ENCODE measurements at places on chromosomes 5 and 9.

- no peak for DNase-seq
Measured at GRCh38 chr5:175861337-175862130, 9.8 kb upstream of the CPLX2 start.

GRCh38 chr9:111896942-111897600, 457 bp downstream of the UGCG start:
- peak; percentile 41 for DNase-seq

DNA sequence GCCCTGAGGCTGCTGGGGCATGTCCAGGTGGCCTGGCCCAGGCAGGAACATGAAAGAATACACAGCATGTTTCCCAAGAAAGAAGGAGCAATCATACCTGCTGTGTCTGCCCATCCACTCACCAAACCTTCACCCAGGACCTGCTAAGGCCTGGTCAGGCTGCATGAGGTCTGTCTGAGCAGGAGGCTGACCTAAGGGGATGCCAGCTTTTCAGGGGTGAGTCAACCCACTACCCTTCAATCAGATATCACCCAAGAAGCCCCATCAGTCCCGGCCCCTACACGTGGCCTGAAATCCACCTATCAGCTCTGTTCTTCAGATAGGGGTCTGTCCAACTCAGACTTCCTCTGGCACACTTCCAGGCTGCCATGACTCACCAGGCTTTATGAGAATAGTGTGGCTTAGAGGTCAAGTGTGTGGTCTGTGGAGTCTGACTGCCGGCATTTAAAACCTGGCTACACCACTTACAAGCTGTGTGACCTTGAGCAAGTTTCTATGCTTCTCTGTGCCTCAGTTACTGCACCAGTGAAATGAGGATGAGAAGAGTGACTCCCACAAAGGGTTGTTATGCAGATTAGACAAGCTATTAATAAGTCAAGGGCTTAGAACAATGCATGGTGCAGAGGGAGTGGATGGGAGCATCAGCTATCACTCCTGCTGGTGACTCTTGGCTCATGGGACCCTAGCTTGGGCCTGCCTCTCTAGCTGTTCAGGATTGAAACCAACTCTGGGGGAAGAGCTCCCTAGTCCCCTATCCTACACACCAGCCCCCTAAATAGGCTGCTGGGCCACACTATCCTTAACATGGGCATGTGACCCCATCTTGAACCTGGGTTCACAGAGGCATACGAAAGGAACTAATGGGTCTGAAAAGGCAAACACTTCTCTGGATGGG, 130.3 kb downstream of the PAX5 start:
- DNase-seq = peak; percentile 85

DNA sequence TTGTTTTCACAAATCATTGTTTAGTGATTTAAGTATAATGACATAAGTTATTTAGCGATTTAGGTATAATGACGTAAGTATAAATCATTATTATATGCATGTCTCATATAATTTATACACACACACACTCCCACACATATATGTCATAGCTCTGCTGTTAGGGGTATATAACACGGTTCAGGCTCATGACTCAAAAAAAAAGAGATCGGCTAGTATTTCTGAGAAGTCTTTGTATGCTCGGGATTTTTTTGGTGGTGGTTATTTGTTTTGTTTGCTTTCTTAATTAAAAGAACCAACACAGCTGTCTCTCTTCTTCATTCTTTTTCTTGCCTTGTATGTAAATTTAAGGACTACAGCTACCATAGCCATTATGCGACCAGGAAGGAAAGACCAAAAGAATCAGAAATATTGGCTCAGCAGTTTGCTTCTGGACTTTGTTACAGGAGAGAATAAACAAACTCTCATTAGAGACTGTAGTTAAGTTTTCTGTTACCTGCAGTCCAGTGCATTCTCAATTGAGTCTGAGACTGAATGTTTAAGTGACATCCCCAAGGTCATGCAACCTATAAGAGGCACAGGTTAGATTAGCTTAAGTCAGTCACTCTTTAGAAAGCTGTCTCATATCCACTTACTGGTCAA, 83.2 kb upstream of the NREP start:
- DNase-seq = no peak

DNA sequence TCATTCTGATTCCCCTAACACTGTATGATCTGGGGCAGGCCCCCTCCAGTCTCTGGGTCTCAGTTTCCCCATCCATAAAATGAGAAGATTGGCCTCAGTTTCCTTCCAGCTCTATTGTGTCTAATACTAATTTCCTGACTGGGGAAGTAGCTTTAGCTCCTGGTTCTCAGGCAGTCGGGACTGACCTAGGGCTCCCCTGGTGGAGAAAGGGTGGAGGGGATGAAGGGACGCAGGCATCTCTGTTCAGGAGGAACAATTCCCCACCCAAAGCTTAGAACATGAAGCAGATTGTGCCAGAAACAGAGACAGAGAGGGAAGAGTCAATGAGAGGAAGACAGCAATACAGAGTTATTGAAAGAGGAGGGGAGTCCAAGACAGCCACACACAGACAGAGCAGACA, 14.2 kb upstream of the PTGS1 start:
- DNase-seq = no peak

DNA sequence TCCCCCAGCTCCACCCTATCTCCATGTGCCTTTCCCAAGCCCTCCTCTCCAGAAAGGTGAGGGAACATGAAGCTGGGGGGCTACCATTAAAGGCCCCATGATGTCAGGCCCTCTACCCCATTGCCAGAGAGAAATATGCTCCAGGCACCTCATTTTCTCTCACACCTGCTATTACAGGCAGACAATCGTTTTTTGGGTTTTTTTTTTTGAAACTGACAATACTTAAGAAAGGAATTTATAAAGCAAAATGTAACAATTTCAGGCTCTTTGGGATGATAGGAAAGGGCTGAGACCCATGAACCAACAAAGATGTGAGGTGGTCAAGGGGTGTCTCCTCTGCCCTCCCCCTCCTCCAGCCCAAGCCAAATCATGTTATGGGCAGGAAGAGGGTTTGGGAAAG, 1.5 kb upstream of the GFRA3 start:
- DNase-seq = no peak

DNA sequence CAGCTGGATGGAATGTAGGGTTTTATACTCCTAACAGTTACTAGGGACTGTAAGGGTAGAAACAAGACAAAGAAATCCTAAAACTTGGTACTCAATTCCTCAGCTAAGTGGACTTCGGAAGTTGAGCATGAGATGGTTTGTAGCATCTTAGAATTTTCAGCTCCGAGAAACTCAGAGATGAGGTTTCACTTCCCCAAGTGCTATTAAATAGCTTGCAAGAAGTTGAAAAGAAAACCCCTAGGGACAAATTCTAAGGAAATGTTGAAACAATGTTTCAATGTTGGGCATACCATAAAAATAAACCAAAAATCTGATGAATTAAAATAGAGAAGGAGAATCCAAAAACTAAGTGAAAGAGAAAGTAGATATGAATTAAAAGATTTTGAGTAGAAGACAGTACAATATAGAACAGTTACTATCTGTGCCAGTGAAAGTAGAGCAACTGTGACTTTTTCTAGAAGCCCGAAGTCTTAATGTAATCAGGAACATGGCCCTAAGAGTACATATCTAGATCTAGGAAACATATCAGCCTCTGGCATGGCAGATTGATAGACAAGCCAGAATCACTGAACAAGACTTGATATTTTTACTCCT, 308.6 kb upstream of the RGMB start:
- DNase-seq = no peak

GRCh38 chr5:168238463-168238862, 53.0 kb upstream of the WWC1 start:
- DNase-seq = no peak

DNA sequence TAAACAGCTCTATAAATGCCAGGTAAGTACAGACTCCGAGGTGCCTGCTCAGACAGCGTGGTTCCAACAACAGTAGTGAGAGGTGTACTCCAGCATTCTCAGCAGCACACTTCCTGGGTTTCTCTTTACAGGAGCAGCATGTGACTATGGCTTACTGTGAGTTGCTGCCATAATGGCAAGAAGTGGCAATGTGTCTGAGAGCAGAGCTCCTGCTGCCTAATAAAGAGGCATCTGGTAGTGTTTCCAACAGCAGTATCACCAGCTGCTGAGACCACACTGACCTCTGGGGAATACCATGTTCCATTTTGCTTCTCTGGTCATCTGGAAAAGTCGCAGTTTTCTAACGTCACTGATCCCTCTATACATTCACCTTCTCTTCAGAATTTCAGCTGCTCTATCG, 398.2 kb downstream of the SLCO4C1 start:
- DNase-seq = no peak

DNA sequence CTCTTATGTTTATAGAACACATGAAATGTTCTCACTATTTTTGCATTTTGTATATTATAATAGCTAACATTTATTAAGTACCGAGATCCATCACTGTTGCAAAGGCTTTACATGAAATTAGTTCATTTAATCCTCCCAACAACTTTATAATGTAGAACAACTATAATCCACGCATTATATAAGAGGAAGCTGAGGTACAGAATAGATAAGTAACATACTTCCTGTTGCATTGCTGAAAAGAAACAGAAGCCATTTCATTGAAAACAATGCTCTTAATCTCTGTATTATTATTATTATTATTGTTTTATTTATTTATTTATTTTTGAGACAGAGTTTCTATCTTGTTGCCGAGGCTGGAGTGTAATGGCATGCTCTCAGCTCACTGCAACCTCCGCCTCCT, 7.9 kb upstream of the INSYN2B start:
- DNase-seq = no peak

DNA sequence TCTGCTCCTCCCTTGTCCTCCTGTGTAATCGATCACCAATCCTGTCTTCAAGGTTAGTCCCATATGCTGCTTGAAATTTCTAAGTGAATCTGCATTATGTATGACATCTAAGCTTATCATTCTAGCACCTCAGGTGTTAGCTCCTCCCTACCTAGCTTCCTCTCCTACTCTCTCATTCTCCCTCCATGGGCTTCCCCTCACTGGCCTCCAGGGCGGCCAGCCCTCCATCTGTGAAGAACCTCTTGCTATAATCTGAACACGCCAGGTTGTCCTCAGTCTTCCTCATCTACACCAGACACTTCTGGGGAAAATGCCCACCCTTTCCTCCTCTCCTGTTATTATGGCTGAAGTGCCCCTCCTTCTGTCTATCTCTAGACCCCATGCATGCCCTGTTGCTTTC, 599.3 kb upstream of the KLF4 start:
- no peak for DNase-seq

- DNase-seq = no peak
Measured at GRCh38 chr9:137444106-137444790, 3.1 kb upstream of the ENTPD8 start.

- no peak for DNase-seq
Measured at GRCh38 chr5:138651058-138651766, 76.0 kb upstream of the HSPA9 start.

- peak; percentile 69 for DNase-seq
Measured at GRCh38 chr5:157747766-157748700, 4.5 kb downstream of the LSM11 start.

DNA sequence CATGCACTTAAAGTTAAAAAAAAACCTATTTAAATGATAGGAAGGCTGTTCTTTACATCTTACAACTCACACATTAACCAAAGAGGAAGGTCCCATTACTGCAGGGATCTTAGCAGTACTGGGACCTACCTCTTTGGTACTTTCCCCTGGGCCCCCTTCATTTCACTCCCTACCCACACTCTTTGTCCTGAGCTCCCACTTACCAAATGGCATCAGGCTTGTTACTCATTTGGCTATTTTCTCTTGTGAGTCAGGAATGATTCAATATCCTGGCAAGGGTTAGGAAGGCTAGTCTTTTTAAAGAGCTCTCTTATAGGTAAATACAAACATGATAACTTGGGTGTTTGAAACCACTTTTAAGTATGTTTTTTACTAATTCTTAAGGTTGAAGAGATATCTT, 117.4 kb upstream of the ELL2 start:
- peak; percentile 92 for DNase-seq

DNA sequence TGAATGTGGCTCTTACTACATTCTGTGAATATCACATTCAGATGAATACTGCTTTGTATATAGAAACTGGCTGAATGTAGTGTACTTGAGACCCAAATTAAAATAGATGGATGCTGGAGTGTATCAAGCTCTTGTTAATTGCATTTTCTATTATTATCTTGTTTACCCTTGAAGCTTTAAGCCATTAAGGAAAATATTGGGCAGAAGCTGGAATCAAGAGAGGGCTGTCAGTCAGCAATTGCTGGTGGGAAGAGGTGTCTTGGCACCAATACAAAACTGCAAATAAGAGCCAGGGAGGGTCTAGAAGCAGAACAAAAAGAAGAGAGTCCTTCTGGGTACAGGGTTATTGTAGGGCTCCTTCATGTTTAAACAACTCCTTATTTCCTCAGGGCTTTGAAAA, 38.8 kb downstream of the MUSK start:
- DNase-seq = no peak

DNA sequence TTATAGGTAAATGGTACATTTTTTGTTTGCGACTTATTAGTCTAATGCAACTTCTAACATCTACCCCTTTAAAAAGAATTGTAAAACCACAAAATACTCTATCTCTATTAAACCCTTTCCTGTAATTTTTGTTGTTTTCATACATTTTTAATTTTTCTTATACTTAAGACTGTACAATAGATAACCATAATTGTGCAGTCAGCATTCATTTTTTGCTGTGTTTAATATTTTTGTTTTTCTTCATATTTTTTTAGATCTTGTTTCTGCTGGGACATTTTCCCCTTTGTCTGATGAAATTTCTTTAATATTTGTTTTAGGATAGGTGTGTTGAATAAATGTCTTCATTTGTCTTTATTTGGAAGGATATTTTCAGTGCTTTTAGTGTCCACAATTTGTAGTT, 19.9 kb downstream of the OR1J1 start:
- no peak for DNase-seq

- DNase-seq = no peak
Measured at GRCh38 chr5:154485096-154485491, 7.1 kb upstream of the HAND1 start.

DNA sequence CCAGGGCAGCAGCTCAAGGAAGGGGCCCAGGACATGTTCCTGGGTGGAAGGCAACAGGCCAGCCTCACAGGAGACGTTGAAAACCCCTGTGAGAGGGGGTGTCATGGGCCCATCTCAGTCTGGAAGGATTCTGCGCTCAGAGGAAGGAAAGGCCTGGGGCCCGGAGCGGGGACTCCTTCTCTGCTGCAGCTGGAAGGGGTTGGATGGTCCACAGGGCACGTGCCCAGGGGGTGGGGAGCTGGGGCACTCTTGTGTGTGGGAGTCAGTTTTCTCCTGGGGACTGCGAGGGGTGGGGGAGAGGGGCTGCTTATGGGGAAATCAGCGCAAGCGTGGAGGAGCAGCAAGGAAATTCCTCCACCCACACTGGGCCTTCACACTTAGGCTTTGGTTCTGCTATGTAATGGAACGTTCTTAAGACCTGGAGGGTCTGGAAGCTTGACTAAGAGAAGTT, 2.9 kb upstream of the LPCAT1 start:
- DNase-seq = no peak
